ENCODE measurements at places on chromosomes 3 and 15.

DNA sequence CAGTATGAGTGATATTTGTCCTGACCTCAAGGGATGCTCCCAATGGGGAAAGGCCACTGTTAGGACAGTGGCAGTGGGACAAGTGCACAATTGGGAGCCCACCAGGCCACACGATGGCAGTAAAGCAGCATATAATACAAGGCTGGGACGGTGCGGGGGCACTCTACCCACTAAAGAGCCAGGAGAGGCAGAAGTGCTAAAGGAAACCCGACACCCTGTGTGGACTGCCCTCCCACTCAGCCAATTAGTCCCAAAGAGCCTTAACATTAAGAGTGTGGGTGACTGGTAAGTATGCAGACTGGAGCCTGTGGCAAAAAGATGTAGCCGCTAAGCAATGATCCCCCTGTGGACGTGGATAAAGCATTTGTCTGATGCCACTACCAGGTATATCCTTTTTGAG, 8.2 kb upstream of the ZNF589 start:
- no peak for DNase-seq

DNA sequence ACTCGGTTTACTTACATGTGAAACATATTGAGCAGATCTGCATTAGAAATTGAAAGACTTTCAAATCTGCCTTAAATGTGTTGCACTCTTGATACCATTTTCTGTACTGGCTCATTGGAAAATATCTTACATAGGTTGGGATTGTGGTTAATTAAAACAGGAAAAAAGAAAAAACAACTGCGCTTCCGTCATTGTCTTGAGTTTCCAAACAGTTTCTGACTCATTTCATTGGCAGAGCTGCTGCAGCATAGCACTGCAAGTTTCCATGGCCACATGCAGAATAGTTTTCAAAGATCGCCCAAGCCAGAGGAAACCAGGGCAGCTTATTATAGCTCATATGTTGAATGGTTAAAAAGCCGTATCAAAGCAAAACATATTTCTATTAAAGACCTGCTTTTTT, 446.6 kb upstream of the BCHE start:
- DNase-seq: no peak

GRCh38 chr15:56428821-56429458, 36.0 kb downstream of the MNS1 start:
- DNase-seq: peak; percentile 20

GRCh38 chr3:15823092-15823491, 25.3 kb upstream of the ANKRD28 start:
- no peak for DNase-seq

GRCh38 chr15:46701346-46701745, 1016.0 kb upstream of the SEMA6D start:
- no peak for DNase-seq
